GM12892 (cell line): ENCODE measurements at places on chromosomes 1 and 21.
A peak's percentile ranks its signal among the peaks of the same experiment; 100 is the strongest.

DNA sequence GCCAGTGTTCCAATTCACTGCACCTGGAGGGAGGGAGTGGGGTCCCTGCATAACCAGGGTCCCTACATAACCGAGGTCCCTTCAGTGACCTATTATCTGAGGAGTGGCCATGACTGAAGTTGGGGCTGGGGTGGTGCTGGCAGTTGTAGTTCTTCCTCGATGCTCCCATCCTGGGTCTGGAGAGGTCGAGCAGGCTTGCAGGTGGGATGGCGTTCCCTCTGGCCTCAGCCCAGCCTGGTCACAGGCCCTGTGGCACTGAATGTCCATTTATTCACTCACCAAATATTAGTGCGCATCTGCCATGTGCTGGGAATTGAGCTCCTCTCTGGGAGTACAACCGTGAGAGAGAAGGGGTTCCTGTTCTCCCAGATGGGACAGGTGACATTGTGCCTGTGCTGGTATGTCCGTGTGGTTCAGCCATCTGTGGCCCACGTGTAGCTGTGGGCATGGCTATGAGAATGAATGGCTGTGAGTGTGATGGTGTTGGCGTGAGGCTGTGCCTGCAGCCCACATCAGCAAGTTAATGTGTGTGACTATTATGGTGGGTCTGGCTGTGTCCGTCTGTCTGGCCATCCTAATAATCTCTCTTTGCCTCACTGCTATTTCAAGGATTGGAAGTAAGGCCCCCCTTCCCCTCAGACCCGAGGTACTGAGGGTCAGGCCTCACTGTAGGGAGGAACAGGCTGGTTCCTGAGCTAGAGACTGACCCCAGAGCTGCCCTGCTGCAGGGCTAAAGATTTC, 3.9 kb upstream of the SLC6A9 start:
- DNase-seq, result no peak

- no peak for DNase-seq
Measured at GRCh38 chr1:24113641-24114033, 1.7 kb upstream of the MYOM3 start.

DNA sequence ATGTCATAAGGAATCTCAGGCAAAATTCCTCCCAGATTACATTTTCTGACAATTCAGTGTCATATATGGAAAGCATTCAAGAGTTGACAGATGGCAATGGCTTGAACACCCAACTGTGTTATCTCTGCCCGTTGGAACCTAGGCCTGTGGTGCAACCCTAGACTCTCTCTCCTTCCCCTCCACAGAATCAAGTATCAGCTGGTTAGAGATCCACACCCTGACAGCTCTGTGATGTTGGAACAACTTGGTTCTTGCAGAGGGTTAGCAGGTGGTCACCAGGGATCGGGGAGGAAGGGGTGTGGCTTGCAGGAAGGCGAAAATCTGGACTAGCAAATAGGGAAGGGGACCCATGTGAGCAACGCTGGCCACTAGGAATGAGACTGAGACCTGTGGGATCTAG, 26.3 kb downstream of the PCSK9 start:
- no peak for DNase-seq

GRCh38 chr21:37452227-37452626, 85.7 kb downstream of the DYRK1A start:
- no peak for DNase-seq

DNA sequence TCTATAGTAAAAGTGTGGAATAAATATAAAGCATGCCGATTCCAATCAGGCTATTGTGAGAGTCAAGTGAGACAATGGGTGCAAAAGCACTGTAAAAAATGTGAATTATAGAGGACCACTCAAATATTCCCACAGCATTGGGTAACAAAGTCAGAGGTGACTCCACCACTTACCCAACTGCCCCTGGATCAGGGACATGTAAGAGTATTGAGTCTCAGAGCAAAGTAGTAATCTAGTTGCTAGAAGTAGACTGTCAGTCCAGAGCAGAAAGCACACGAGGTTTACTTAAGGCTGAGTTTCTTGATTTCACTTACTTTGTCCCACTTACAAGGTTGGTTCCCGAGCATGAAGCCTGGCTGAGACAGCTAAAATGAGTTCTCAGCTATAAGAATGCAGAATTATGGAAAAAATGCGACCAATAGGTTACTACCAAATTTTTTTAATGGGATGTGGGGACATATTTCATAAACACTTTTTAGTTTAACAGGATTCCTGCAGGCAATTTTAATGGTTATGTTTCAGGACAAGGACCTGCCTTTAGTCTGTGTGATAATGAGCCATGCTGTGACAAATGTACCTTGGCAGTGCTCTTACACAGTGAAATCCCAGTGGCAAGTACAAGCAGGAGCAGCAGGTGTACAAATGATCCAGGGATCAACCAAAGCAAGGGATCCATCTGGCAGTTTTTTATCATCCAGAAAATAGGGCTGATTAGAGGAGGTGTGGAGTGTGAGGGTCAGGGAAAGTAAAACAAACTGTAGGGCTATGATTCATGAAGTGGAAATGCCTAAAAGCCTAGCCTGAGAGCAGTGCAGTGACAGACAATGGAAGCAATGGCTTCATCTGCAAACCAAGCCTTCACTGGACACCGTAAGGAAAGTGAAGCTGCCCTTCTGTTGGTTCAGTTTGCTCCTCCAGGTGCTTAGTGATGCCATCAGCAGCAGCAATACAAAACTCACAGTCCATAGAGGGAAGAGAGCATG, 156.2 kb upstream of the SPAG17 start:
- no peak for DNase-seq

DNA sequence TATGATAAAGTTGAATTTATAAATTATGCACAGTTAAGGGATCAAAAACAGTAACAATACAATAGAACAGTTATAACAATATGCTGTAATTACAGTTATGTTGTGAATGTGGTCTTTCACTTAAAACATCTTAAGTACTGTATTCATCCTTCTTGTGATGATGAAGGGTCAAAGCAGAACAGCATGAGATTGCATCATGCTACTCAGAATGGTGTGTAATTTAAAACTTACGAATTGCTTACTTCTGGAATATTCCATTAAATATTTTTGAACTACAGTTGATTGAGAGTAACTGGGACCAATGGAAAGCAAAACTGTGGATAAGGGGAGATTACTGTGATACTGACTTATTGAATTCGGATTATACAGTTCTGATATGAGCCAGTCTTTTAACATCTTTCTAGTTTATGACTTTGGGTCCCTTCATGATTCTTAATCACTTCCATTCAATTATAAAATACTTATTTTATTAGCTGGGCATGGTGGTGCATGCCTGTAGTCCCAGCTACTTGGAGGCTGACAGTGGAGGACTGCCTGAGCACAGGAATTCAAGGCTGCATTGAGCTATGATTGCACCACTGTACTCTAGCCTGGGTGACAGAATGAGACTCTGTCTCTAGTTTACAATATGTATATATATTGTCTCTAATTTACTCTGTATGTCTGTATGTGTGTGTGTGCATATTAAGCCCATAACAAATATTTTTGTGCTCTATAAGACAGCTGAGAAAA, 43.2 kb downstream of the ATP1B1 start:
- no peak for DNase-seq

DNA sequence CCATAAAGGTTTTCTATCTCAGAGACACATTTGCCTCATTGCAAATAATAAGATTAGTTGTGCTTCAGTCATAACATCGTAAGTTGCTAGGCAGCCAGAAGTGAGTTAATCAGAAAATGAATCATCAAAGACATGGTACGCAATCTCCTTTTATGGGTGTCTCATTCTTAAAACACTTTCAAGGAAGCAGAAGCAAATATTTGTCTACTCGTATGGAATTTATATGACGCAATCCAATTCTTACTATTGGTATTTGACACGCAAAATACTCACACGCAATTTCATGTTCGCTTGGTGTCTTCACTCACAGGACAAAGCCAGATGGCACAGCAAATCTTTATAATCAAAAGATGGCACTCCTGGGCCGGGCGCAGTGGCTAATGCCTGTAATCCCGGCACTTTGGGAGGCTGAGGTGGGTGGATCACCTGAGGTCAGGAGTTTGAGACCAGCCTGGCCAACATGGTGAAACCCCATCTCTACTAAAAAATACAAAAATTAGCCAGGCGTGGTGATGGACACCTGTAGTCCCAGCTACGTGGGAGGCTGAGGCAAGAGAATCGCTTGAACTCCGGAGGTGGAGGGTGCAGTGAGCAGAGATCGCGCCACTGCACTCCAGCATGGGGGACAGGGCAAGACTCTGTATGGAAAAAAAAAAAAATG, 56.4 kb downstream of the HLCS start:
- DNase-seq, result no peak

DNA sequence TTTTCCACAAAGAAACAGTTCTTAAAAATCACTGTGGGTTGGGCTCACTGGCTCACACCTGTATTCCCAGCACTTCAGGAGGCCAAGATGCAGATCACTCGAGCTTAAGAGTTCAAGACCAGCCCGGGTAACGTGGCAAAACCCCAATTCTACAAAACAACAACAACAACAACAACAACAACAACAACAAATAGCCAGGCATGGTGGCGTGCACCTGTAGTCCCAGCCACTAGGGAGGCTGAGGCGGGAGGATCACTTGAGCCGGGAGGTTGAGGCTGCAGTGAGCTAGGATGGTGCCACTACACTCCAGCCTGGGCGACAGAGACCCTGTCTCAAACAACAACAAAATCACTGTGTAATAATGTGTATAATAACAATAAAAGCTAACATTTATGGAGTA, 40.8 kb downstream of the CDCP2 start:
- no peak for DNase-seq

GRCh38 chr1:160164121-160164520, 12.7 kb downstream of the ATP1A4 start:
- no peak for DNase-seq

DNA sequence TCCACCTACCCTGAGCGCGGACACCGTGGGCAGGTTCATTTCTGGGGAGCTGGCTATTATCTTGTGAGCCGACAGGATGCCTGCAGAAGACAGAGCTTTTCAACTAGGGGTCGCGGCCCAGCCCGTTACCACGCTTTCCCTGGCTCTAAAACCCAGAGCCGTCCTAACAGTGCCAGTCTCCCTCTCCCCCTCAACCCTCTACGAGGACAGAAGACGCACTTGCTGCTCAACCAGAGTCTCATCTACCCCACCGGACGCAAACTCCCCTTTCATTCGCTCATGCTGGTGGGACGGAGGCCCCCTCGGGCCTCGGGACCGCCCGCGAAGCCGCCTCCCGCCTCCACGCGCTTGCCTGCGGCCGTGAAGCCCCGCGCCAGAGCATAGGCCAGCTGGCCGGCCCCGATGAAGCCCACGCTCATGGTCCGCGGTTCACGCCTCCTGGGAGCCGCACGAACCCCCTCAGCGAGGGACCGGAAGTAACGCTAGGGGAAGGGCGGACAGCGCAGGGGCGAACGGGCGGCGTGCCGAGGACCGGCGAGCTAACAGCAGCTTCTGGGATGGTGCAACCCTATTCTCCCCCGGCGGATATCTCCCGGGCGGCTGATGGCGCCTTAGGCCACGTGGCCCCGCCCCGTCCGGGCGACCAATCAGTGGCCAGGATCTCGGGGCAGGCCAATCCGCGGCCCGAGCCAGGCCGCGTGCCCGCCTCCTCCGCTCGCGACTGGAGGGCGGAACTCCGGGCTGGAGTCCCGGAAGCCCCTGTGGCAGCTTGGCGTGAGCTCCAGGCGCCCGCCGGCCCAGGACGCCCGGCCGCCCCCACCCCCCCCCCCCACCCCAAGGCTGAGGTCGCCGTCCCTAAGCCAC, at the start of gene PYCR2:
PYCR2 (minus strand) TSS at position 559 of the 864 bp plus-strand sequence; CDS start at position 419, 140 bp downstream.
- DNase-seq, result peak; percentile 99

DNA sequence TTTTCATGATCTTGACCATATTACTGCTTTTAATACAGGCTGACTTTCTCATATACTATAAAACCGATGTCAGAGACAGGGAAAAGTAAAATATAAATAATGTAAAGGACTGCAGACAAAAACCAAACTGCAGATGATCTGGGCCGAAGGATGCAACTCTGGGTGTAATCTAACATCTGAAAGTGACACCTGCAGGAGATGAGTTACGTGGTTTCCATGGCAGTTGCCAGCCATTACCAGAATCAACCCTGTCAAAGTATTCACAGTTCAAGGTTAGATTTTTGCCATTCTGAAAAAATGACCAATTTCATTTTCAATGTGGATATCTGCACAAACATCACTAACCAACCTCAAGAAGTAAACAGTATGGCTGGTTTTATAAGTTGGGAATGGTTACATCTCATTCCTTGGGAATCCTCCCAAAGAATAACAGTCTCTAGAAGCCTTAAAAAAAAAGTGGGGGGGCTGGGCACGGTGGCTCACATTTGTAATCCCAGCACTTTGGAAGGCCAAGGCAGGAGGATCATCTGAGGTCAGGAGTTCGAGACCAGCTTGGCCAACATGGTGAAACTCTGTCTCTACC, 27.7 kb downstream of the DNAJC11 start:
- DNase-seq, result no peak

DNA sequence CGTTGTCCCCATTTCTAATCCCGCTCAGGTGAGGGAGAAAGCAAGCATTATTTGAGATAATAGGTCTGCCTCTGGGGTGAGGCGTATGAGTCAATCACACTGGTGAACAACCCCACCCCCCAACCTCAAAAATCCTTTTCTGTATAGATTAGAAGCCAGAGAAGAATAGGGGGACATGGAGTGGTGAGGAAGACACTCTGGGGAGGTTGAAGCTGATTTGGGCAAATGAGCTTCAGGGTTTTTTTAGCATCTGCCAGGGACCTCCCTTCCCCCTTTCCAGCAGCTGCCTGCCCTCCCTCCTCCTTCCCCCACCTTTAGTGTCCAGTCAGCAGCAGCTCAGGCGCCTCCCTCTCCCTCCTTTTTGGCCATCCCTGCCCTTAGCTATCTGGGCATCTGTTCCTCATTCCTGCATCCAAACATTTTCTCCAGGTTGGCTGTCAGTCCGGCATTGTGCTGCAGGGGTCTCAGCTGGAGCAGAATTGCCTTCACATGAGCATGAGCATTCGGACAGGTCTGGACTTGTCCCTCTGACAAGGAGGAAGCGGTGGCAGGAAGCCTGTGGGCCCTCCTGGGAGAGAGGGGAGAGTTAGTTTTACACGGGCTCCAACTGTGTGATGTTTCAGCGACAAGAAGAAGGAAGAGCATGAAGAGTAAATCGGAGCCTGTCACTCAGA, 30.8 kb upstream of the PTGFRN start:
- DNase-seq, result peak; percentile 23

- no peak for DNase-seq
Measured at GRCh38 chr1:91725618-91725988, 160.3 kb downstream of the TGFBR3 start.
